Dermis microvascular lymphatic vessel endothelial cell (primary cell): ENCODE measurements at places on chromosomes 11 and 22. TPM values are rescaled to one million over a fixed set of nuclear protein-coding genes. Genes with fewer than 3 reads are reported as not detected.

HBB gene
- total RNA-seq, result not detected in 2 replicates

OR2D2 gene
- total RNA-seq, result 0.13 and 0.25 TPM in 2 replicates

PNPLA3 gene
- total RNA-seq, result 0.76 and 0.90 TPM in 2 replicates

CADM1 gene
- 0.51 and 0.77 TPM in 2 replicates for total RNA-seq

GSTT2 gene
- total RNA-seq, result 0.13 and 1.1 TPM in 2 replicates

ZBTB16 gene
- 6.4 and 8.9 TPM in 2 replicates for total RNA-seq

BRSK2 gene
- 0.38 and 0.39 TPM in 2 replicates for total RNA-seq

C11orf58 gene
- 143 and 193 TPM in 2 replicates for total RNA-seq

OR51B5 gene
- not detected in 2 replicates for total RNA-seq

CBLIF gene
- not detected in 2 replicates for total RNA-seq

OR56A1 gene
- total RNA-seq, result not detected in 2 replicates

CDPF1 gene
- 8.0 and 11.0 TPM in 2 replicates for total RNA-seq

MYOD1 gene
- not detected in 2 replicates for total RNA-seq
